Left kidney (tissue), 8 donors: ENCODE measurements at places on chromosomes 3 and 15. TPM values are rescaled to one million over a fixed set of nuclear protein-coding genes. Genes with fewer than 3 reads are reported as not detected.

DNA sequence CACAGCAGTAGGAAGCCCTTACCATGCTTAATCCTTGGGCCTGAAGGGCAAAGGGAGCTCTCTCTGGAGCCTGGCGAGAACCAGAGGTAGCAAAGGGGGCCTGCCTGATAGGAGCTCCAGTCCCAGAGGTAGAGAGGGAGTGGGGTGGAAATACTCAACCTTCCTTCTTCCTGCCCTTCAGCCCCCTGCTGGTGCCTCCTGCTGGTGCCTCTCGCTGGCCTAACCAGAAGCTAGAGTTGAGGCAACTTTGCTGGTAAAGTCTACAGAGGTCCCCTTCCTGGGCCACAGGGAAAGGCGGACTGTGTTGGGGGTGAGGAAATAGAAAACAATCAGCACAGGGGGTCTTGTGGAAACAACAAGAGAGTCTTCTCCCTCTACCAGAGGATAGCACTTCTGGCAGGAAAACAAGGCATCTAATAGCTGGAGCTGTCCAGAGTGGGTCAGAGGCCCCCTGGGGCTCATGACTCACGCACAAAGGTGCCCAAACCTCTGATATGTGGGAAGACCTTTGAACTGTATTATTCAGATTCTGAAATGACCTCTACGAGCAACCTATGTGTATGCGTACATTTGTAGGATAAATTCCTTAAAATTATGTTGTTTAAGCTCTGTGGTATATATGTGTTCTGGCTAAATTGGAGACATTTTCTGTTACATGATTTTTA, 133.9 kb downstream of the LRRC28 start:
- no peak for DNase-seq

DNA sequence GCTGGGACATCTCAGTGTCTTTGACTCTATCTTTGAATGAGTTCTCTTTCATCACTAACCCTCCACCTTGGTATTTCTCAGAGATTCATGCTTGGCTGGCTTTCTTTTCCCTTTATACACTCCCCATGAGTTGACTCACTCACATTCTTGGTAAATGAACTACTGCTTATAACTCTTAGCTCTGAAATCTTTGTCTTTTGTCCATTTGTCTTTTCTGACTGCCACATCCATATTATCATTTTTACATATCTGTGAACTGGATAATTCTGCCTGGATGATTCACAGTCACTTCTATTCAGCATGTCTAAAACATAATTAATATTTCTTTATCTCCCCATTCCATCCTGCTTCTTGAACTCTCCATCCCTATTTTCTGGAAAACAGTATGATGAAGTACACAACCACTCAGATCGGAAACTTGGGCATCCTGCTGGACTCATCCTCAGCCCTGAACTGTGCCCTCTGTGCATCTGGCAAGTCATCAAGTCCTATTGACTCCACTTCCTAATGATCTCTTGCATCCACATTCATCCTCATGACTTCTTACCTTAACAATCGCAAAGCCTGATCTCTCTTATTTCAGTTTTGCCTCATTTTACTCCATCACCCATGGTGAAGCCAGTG, 66.9 kb downstream of the KCNAB1 start:
- no peak for DNase-seq

Gene NR2E3
- polyA plus RNA-seq = 1.0 TPM

Gene HTR3E
- polyA plus RNA-seq = not detected

GRCh38 chr15:60795889-60796288, 316.9 kb upstream of the ICE2 start:
- DNase-seq = no peak

Gene CCDC13
- 3.8 TPM for polyA plus RNA-seq

GRCh38 chr3:28859897-28860296, 421.0 kb upstream of the RBMS3 start:
- DNase-seq = no peak

DNA sequence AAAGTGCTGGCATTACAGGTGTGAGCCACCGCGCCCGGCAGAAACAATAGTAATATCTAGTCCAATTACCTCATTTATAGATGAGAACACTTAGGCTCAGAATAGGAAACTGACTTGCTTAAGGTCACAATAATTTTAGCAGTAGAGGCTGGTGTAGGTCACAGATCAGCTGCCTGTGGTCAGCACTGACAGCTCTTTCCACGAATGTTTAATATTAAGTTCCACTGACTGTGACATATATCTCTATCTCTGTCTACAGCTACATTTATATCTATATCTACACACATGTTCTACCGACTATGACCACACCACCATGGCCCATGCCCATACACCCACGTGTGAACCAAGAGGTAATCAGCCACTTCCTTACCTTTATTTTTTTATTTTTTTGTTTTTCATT, 40.2 kb upstream of the DLG1 start:
- no peak for DNase-seq

Gene SLCO2A1
- 19.5 TPM for polyA plus RNA-seq

DNA sequence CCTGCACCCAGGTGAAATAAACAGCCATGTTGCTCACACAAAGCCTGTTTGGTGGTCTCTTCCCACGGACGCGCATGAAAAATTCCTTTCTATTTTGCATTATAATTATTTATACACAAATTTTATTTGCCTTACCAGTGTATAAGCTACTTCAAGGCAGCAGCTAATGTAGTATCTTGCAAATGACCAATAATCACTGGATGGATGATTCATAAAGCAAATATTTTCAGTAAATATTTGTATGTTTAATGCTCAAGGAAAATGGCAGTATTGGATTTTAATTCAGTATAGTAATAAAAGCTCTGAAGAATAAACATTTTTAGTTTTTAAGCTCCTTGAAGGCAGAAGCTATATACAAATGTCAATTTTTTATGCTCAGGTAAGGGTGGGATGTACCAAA, 158.7 kb upstream of the NANOGP8 start:
- no peak for DNase-seq

DNA sequence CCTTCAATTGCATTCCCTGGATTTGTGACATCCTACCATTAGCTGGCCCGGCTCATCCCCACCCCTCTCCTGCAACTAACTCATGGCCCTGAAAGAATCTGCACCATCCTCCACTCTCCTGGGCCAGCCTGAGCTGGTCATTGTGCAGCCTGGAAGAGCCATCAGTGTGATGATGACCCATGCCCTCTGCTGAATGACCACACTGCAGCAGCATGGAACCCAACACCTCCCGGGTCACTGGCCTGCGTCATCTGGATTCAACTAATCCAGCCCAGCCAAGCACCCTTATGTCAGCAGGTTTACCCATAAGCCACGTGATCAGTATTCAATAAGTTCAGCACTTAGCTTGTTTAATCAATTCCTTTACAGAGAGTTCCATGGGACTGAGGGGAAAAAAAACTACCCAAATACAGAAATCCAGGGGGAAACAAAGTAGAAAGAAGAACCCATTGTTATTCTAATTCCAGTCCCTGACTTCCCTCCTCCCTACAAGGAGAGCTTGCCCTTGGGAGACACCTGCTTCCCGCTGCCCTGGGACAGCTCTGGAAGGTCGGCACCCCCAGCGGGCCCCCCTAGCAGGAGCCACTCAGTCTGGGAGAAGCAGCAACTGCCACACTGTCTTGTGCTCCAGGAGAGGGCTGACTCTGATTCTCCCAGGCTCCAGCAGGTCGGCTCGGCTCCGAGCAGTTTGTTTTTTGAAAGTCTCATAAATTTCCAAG, 309.1 kb upstream of the TLE3 start:
- DNase-seq = no peak

DNA sequence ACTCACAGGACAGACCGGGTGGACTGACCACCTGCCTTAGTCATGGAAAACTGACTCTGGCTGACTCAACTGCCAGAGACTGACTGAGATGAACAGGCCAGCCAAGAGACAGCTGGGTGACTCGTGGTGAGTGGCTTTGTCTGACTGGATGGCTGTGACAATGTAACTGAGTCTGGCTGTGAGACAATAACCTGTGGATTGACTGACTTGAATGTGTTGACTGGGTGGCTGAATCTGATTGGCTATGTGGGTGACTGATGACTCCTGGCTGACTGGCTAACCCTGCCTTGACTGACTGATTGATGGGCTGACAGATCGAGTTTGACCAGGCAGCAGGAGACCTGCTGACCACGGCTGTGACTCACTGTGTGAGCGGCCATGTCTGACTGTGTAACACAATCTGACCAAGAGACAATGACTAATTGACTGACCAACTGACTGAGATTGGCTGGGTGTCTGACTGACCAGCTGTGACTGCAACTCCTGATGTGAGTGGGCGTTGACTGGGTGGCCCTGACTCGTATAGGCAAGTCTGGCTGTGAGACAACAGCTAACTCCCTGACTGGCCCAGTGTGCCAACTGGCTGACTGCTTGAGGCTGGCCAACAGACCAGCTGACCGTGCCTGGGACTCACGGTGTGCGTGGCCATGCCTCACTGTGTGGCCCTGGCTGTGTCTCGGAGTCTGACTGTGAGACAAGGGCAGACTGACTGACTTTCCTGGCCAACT, 509.1 kb downstream of the SHQ1 start:
- no peak for DNase-seq

Gene CATSPER2
- polyA plus RNA-seq = 11.9 TPM

DNA sequence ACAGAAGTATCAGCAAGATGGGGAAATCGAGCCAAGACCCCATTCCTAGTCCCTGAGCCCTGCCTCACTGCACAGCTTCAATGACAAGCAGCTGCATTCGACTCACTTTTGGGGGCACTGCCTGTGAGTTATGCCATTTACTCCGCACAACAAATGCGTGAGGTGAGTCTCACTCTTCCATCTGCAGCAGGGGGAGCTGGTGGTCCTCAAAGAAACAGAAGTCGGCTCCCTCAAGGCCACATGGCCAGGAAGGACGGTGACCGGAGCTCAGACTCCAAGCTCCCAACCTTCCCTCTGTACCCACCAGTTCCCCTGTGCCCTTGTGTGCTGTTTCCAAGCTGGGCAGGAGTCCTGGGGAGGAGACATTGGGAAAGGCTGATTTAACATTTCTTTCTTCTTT, 127.7 kb upstream of the IQSEC1 start:
- DNase-seq = peak; percentile 44

- DNase-seq = no peak
These were observed 35.5 kb downstream of the USF3 start for GRCh38 chr3:113660896-113661295.
